ENCODE measurements at places on chromosomes 1 and 21.
A peak's percentile ranks its signal among the peaks of the same experiment; 100 is the strongest.

- DNase-seq, result no peak
Measured at GRCh38 chr1:209160230-209160629, 423.3 kb upstream of the CAMK1G start.

DNA sequence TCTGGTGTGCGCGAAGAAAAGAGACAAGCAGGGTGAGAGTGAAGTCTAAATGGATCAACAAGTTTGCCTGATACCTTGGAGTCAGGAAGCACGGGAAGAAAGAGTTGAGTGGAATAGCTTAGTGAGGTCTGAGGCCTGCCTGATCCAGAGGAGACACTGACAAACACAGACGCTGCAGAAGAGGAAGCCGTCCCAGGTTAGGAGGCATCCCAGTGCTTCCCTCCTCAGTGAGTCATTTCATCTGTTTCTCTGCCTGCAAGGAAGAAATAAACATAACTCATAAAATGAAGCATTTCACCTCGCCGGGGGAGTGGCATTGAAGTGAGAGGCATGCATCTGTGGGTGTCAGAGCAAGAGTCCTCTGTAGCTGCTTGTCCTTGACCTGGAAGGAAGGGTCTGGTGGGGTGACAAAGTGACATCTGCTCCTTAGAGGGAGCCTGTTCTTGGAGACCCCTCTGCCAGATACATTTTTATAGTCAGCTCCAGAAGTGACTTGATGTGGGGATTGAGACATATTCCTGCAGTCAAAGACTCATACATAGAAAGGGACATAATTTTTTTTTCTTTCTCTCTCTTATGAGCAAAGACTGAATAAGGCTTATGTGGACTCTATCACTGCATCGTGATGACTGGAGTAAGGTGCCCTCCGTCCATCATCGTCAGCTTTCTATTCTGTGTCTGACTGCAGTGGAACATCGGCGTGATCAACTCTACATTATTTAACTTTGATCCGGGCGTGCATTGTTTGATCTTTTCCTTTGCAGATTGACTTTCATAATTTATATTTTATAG is 256.7 kb downstream of the KIF26B start:
- DNase-seq, result no peak

GRCh38 chr1:168408539-168408865 is 127.8 kb downstream of the TBX19 start:
- DNase-seq, result no peak

- DNase-seq, result no peak
Measured at GRCh38 chr1:11880911-11881748, 22.4 kb upstream of the NPPB start.

DNA sequence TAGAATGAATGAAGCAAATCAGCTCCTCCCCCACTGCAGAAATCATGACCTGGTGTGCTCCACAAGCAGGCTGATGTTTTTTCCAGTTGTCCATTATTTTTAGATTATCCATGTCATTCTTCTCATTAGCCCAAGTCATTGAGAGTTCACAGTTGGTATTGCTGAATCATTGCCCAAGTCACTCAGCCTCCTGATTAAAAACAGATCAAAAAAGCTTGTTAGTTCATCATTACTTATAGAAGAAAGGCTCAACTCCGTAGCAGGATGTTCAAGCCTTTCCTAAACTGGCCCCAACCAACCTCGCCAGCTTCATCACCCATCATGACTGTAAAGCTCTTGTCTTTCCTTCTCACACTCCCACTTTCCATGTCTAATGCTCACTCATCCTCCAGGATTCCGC is 161.3 kb upstream of the CTTNBP2NL start:
- no peak for DNase-seq

DNA sequence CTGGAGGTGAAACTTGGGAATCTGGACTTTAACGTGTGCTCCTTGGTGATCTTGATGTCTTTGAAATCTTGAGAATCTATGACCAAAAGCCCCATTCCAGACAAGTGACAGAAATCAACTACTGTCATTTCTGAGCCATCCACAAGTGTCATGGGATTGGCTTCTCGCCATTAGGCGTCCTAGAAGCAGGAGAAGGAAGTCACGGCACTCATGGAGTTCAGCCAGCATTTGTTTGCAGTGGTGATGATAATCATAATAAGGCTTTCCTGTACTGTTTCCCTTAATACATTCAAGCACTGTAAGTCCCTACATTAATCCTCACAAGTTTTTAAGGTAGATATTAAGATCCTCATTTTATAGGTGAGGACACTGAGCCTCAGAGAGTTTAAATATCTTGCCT is 11.9 kb downstream of the F5 start:
- DNase-seq, result no peak

- no peak for DNase-seq
Measured at GRCh38 chr1:224785622-224786021, 143.9 kb upstream of the DNAH14 start.

GRCh38 chr1:8661185-8662110 is 156.0 kb downstream of the RERE start:
- peak; percentile 40 for DNase-seq

- no peak for DNase-seq
Measured at GRCh38 chr21:31456201-31456600, 112.1 kb upstream of the TIAM1 start.

DNA sequence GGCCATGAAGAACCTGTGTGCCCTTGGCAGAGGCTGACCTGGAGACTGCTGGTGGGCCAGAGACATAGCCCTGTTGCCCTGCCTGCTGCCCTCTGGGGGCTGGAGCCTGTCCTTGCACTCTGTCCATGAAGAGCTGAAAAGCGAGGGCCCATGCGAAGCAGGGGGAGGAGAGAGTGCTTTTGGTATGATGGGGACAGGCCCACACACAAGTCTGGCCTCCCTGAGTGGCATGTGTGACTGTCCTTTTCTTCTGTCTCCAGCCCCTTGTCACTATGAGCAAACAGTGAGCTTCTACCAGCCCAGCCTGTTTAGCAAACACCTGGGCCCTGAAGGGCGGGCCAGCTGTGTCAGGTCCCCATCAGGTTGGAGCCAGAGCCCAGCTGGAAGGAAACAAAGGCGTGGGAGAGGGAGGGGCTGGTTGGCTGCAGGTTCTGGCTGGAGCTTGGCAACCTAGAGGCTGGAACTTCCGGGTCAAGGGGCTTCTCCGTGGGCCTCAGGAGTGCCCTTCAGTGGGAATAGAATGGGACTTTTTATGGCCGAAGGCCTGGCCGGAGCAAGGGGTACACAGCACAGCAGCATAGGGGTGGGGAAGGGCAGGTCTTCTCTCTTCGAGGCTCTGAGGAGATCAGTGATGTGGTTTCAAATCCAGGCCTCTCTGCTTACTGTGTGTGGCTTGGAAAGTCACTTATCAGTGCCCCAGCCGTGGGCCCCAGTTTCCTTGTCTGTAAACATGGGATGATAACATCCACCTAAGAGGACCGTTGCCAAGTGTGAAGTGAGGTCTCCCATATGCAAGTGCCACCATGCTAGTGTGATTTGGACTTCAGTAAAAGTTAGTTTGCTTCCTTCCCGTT is 14.3 kb downstream of the QSOX1 start:
- DNase-seq, result peak; percentile 53

DNA sequence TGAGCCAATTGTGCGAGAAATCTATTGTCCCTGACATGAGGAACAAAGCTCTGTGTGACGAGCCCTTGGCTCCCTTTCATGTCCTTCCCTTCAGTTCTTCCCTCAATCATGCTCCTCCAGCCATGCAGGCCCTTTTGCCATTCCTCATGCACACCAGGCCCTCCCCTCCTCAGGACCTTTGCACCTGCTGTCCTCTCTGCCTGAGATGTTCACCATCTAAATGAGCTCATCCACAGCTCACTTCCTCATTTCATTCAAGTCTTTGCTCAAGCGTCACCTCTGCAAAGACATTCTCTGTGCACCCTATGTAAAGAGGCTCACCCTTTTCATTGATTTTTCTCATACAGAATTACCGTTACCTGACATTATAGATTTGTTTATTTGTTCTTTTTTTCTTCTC is 43.7 kb downstream of the C8B start:
- DNase-seq, result no peak

DNA sequence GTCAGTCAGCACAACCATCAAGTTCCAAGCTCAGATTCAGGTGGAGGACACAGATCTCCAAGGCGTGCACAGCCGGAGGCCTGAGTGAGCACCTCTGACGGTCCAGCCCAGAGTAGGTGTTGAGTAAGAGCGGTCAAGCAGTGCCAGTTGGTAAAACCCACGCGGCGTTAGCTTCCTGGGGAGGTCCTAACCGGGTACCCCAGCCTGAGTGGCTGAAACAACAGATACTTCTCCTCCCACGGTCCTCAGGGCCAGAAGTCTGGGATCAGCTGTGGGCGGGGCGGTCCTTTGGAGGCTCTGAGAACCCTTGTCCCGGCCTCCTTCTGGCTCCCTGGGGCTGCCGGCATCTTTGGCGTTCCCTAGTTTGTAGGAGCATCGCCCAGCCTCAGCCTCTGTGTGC is 94.4 kb downstream of the PRDM16 start:
- DNase-seq, result no peak

DNA sequence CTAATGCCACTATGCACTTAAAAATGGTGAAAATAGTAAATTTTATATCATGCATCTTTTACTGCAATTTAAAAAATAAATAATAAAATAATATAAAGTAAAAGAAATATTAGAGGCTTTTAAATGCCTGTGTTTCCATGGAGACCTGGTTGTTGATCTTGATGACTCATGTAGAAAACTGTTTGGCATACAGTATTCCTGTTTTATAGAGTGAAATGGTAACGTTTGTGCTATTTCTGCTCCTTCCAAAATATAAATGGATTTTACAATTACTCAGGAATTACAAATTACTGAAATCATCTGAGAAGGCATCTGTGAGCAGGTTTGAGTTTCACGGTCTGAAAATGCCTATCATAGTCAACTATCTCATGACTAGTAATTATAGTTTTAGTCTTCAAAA is 98.4 kb upstream of the USP25 start:
- no peak for DNase-seq

- DNase-seq, result peak; percentile 92
Measured at GRCh38 chr1:21270086-21270689, 20.1 kb downstream of the ECE1 start.

- no peak for DNase-seq
Measured at GRCh38 chr1:207398986-207399385, 55.1 kb upstream of the CR2 start.

DNA sequence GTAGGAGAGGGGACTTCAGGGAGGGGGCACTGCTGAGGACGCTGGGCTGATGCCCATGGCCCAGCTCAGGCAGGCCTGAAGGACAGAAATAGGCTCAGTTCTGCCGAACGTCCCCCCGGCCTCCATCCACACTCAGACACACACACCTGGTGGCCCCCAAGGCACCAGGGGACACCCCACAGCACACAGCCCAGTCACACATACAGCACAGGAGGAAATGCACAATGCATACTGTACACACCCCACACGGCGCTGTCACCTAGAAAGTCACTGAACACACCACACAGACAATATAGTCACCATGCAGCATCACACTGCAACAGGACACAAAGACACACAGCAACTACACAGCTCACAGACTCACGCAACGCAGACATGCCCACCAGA is 562 bp downstream of the SYTL1 start:
- DNase-seq, result peak; percentile 55

- DNase-seq, result no peak
Measured at GRCh38 chr1:43233631-43234030, 36.2 kb upstream of the TMEM125 start.

DNA sequence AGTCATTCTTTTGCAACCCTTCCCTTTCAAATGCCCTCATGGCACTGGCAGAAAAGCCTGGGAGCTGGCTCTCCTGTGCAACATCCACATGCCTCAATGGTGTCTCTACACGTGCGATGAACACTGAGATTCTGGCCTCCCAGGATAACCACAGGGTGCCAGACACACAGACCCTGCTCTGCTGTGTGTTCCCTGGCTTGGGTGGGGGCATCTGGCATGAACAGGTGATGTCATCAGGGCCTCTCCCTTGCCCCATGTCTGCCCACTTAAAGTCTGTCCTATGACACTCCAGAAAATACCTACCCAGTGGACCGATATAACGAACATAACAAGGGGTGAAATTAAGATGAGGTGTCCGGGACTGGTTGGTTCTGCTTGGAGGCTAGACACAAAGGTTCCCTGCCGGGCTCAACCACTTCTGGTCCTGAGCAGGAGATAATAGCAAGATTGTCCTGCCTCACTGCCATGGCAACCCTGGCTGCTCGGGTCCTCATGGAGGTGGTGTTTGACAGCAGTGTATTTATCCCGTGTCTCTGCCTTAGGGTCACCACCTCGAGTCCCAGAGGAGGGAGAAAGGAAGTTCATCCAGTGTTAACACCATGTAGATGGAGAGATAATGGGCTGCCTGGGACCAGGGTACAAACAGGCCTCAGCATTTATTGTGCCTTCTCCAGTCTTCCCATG is 19.3 kb downstream of the INSRR start:
- DNase-seq, result no peak

DNA sequence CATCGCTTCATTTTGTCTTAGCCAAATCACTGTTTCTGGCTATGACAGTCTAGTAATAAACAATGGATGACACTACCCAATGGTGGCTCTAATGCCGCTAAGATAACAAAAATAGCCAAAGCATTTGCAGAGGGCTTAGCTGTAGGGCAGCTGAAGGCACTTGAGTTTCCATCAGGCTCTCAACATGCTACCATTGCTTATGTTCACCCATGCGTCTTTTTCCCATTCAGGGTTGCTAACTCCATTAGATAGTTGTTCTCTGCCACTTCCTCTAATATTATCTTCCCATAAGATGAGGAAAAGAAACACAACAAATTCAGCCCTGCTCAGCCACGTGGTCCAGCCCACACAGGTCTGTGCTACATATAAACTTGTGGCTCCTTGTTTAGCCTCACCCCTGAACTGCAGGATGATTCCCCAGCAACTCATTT is 159.6 kb downstream of the TOMM20 start:
- peak; percentile 18 for DNase-seq

GRCh38 chr1:150444232-150444631 is 43.0 kb upstream of the TARS2 start:
- DNase-seq, result no peak

- no peak for DNase-seq
Measured at GRCh38 chr1:247228133-247228532, 27.7 kb upstream of the VN1R5 start.

DNA sequence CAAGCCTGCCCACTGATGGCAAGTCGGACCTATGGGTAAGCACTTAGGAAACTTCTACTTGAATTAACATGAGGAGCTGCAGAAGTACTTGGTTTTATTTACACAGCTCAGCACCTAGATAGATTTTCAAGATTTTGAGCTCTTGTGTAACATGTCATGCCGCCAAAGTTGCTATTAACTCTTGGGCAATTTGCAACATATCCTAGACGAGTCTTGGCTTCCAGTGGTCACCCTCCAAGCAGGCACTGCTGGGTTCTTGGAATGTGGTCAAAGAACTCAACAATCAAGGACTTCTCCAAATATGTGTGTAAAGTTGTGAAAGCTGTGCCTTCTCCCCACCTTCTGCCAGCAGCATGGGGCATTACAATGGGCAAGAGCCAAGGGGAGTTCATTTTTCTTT is 17.8 kb upstream of the GUCA2B start:
- no peak for DNase-seq

DNA sequence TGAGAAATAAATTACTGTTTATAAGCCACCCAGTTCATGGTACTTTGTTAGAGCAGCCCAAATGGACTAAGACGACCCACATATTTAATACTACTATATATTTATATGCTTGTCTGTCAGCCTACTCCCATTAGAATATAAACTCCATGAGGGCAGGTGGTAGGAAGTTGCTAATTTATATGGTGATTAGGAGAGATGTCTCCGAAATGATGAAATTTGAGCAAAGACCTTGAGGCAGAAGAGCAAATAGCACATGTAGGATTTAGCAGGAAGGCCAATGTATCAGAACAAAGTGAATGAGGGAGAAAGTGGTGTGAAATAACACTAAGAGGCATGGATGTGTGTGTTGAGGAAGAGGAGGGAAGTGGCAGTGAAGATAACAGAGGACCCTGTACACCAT is 10.6 kb upstream of the SLFNL1 start:
- no peak for DNase-seq

All from activated T-cell treated with anti-CD3 and anti-CD28 coated beads, Interleukin-2, amount 50 U/mL, for 48 hours (primary cell).